H1 (cell line): ENCODE measurements at places on chromosomes 6 and 20. TPM values are rescaled to one million over a fixed set of nuclear protein-coding genes. Genes with fewer than 3 reads are reported as not detected.

DNA sequence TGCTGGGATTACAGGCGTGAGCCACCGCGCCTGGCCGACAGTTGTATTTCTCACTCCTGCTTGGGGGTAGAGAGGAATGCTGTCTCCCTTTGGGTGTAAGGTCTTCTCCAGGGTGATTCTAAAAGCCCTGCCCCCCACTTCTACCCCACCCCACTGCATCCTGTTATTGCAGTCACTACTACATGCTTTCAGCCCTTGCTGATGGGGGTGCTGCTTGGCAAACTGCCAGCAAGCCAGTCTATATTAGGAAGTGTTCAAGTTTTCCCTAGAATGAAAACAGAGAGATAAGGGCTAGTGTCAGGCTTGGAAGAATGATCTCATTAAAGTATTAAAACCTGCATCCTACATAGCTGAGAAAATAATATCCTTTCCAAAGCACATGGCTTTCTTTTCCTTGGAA, 31.3 kb downstream of the TTI1 start:
- peaks cover 19% of the 10 kb centered on the region for H3K36me3 ChIP-seq
- H3K27ac ChIP-seq, result no peak overlapping the region
- DNase-seq, result no peak
- H3K4me1 ChIP-seq, result no peaks in the 10 kb centered on the region
- H3K4me3 ChIP-seq, result no peak overlapping the region

CPNE5 gene
- total RNA-seq, result 0.15 and 0.88 TPM in 2 replicates

GRCh38 chr20:50348096-50348495, 157.5 kb downstream of the CEBPB start:
- no peaks in the 10 kb centered on the region for H3K27me3 ChIP-seq
- no peaks in the 10 kb centered on the region for H3K4me1 ChIP-seq
- H3K4me3 ChIP-seq, result no peak overlapping the region
- no peaks in the 10 kb centered on the region for H3K36me3 ChIP-seq

- no peak overlapping the region for H3K4me3 ChIP-seq
- no peak overlapping the region for H3K27ac ChIP-seq
- no peaks in the 10 kb centered on the region for H3K27me3 ChIP-seq
- no peaks in the 10 kb centered on the region for H3K36me3 ChIP-seq
- DNase-seq, result peak; percentile 62
- no peaks in the 10 kb centered on the region for H3K4me1 ChIP-seq
Observed at GRCh38 chr6:71181565-71181964, 107.0 kb upstream of the OGFRL1 start.

LRRC73 gene
- total RNA-seq, result 0.26 and 0.69 TPM in 2 replicates

DNA sequence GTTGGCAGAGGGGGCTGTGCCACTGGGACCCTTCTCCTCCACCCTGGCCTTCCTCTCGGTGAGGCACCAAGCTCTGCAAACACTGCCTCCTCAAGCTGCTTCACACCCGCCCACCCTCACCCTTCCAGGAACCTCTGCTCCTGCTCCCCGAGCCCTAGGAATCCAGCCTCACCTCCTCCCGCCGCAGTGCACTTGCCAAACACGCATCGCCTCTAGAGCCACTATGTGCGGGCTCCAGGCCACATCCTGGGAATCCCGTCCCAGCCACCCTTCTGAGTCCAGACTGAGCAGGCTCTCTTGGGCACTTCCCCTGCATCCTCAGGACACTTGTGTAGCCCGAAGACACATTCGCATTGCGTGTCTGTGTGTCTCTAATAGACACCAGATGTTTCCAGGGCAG, 18.5 kb downstream of the PSMG4 start:
- H3K27ac ChIP-seq, result no peak overlapping the region
- H3K4me3 ChIP-seq, result no peak overlapping the region
- H3K27me3 ChIP-seq, result no peaks in the 10 kb centered on the region
- H3K36me3 ChIP-seq, result no peaks in the 10 kb centered on the region; the same call in 1 of the 2 replicates
- H3K4me1 ChIP-seq, result peaks cover 10% of the 10 kb centered on the region

DNA sequence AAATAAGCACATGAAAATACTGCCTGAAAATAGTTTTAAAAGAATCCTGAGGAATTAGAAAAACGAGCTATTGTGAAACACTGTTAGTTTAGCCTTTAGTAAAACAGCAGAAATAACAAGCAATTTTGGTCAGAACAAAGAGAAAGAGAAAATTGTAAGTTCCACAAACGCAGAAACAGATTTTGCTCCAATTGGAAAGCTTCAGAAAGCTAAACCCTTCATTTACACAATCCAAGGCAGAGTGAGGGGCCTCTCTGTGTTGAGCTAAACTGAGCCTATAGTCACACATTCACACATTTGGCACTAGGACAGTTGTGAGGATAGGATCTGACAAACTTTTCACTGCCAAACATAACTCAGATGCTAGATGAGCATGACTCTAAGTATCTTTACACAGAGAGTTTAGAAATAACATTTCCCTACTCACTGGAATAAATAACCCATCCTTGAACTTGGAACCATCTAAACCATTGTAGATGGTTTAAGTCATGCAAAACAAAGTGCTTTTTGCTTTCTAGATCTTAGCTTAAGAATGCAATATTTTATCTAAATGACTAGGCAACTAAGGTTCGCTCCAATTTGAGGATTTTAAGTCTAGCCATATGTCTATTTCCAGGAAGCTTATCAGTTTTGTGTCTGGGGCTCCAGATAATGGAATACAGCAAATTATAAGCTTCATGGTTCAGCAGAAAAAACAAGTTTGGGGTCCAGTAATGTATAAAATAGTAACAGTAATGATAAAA, 122.6 kb downstream of the SGK1 start:
- no peak overlapping the region for H3K4me3 ChIP-seq
- no peaks in the 10 kb centered on the region for H3K27me3 ChIP-seq
- no peaks in the 10 kb centered on the region for H3K36me3 ChIP-seq
- H3K4me1 ChIP-seq, result peaks cover 8% of the 10 kb centered on the region; the same call in 1 of the 2 replicates
- no peak for DNase-seq

DNA sequence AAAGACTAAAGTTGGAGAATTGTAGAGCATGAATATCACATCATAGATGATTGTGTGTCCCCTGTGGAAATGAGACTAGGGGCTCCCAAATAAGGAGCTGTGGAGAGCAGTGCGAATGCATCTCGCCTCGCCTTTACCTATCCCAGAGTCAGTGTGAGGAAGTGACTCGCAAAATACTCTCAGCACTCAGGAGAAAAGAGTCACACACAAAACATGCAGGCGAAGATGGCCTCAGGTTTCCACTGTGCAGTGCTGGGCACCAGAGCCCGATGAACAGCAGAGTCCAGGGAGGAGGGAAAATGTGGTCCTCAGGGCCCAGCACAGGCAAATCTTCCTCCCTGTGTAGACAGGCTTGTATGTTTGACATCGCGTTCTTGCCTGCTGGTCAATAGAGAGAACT, 126.5 kb upstream of the AFDN start:
- no peak overlapping the region for H3K27ac ChIP-seq
- H3K4me3 ChIP-seq, result no peak overlapping the region
- H3K4me1 ChIP-seq, result no peaks in the 10 kb centered on the region
- no peaks in the 10 kb centered on the region for H3K36me3 ChIP-seq

DNA sequence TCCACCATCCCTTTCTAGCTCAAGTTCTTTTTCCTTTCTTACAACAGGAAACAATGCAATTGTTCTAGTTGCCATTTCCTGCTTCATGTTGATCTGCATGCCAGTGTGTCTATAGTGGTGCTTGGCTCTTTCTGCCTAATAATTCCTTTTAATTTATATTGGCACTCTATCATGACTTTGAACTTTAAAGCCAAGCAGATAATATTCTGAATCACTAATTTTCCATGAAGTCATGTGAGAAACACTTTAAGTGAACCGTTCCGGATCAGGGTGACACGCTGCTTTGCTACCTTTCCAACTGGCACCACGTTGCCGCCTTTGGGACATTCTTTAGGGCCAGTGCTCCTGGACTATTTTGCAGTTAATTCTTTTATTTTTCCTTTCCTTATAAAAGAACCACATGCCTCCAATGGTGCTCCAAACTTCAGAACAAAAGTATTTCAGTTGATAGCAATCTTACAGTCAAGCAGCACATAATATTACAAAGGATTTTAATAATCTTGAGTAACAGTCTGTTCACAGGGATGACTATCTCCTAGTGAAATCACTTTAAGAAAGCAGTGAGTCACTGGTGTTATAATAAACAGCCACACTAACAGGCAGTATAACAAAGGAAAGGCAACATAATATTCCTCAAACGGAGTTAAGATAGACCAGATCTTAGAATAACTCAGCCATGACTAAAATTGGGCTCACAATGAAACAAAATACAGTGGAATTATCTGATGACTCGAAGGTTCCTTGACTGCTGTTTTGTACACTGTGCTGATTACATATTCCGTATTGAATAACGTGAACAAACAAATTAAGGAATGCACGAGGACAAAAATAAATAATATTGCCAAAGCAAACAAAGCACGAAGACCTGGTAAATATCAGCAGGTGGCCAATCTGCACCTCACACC, 19.0 kb upstream of the BLOC1S5 start:
- H3K27me3 ChIP-seq, result no peaks in the 10 kb centered on the region
- no peaks in the 10 kb centered on the region for H3K4me1 ChIP-seq
- DNase-seq, result no peak
- peaks cover 28% of the 10 kb centered on the region for H3K36me3 ChIP-seq

ID4 gene
- total RNA-seq, result 8.3 and 8.8 TPM in 2 replicates

DNA sequence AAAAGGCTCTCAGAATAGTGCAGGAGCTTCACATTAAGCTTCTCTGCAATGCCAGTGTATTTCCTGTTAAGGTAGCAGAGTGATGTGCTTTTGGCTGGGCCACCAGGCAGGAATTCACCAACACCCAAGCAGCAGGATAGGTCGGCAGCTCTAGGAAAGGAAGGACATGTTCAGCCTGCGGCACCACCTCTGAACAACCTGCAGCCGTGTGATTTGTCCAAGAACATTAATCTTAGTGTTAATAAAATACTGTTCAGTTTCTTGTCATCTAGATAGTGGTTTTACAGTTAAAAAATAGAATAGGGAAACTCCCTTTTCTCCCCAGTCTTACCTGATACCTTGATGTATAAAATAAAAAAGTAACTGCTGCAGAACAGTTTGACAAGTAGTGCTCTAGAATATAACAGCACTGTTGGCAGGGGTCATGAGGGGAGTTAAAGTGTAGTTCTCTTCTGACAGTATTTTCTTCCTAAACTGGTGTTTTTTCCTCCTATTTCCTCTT, 18.8 kb downstream of the ZNF292 start:
- H3K27ac ChIP-seq, result no peak overlapping the region
- no peaks in the 10 kb centered on the region for H3K36me3 ChIP-seq
- no peak for DNase-seq
- H3K4me3 ChIP-seq, result no peak overlapping the region

DNA sequence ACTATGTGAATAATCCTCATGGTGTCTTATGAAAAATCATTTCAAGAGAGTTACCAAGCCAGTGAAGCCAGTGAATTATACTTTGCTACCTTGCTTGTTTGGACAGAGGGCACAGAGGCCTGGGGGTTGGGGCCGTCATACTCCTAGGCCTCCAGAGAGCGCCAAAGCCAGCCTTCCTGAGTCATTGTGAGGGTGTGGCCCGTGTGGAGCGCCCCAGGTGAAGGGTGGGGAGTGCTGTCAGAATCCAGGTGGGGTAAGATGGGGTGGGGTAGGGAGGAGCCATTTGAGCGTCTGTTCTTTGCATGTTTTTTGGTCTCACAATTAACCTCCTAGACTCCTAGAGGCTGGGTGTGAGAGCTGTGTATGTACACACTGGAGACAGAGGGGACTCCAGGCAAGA, 71.1 kb downstream of the PERP start:
- no peaks in the 10 kb centered on the region for H3K36me3 ChIP-seq
- no peak for DNase-seq
- no peak overlapping the region for H3K4me3 ChIP-seq
